ENCODE measurements at places on chromosomes 2 and 18.
A peak's percentile ranks its signal among the peaks of the same experiment; 100 is the strongest.

GRCh38 chr18:26568926-26569665 is 20.7 kb upstream of the KCTD1 start:
- DNase-seq = no peak

DNA sequence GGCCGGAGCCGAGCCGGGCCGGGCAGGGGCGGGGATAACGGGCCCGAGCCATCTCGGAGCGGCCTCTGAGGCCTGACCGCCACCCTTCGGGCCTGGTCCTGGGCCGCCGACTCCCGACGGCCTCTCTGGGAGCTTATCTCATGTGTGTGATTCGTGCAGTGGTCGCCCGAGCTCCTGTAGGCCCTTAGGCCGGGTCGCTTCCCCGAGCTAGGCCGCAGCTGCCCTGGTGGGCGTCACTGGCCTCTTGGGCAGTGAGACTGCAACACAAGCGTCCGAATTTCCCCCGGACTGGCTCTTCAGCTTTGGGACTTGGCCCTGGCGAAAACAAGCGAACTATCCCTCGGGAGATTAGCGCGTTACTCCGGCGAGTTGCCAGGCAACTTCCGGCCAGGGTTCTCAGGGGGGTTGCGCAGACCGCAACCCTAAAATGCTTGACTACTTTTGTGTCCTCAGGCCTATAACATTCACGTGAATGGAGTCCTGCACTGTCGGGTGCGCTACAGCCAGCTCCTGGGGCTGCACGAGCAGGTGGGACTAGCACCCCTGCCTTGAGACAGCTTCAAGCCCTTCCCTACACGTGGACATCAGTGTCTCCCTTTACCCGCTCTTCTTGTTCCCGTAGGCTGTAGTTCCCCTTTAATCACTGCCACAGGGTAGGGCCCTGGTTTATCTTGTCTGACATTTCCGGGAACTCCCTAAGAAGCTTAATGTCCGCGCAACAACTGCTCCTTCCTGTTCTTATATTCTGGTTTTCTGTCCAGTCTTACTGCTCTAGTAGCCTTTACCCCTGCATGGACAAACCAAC is 602 bp downstream of the SNX17 start:
- peak; percentile 74 for DNase-seq

- no peak for DNase-seq
These were observed 801.3 kb downstream of the ERBB4 start for GRCh38 chr2:211737282-211737681.

- DNase-seq = no peak
These were observed 757.6 kb downstream of the NR4A2 start for GRCh38 chr2:155574941-155575340.

DNA sequence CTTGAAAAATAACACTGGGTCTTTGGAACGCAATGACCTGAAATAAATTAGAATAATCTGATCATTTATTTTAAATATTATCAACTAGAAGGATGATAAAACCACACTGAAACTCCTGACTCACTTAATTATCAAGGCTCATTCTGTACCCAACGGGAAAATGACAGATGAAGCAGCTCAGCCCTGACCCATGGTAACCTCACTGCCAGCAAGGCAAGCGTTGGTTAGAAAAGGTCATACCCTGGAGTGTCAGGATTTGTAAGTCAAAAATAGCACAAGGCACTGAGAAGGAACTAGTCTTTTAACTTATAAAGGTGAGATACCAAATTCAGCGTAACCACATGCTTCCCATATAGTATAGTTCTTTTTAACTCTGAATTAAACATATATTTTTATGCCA is 277.5 kb downstream of the ETAA1 start:
- DNase-seq = no peak

- no peak for DNase-seq
These were observed 133.7 kb downstream of the FBXO15 start for GRCh38 chr18:74013955-74014354.

GRCh38 chr2:205975082-205975949 is 110.7 kb downstream of the INO80D start:
- DNase-seq = no peak

DNA sequence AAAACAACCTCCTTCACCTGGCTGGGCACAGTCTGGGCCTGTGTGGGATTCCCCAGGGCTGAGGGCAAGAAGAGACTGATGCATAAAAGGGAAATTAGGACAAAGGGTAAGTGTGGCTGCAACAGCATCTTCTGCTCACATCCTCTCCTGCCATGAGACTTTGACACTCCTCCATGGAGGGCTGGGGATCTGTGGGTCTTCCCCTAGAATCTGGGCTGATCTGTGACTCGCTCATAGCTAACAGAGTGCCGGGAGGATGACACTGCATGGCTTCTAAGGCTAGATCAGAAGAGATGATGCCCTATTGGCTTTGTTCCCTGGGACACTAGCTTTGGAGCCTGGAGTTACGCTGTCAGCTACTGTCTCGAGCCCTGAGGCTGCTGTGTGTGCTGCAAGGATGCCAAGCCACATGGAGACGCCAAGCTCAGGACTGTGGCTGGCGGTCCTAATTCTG is 24.3 kb downstream of the MOCOS start:
- DNase-seq = no peak

DNA sequence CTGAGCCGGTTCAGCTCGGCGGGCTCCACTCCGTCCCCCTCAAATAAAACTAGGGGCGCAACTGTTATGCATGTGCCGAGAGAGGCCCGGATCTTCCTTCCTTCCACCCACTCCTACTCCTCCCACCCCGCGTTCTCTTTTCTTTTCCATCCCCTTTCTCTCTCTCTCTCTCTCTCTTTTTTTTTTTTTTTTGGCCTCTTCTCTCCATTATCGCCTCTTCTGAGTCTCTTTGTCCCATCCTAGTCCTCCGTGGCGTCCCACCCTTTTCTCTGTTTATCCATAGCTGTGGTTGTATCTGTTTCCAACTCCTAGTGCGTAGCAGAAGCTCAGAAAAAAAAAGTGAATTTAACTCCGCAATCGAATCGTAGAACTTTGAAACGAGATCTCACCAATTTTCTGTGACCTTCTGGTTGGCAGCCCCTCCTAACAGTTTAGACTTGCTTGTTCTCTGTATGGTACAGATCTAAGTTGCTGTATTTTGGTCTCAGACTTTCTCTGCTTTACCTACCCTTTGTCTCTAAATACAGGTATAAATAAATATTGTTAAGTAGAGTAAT is 3.6 kb downstream of the RAX start:
- no peak for DNase-seq

- no peak for DNase-seq
These were observed 48.1 kb downstream of the NPAS2 start for GRCh38 chr2:100868083-100868482.

DNA sequence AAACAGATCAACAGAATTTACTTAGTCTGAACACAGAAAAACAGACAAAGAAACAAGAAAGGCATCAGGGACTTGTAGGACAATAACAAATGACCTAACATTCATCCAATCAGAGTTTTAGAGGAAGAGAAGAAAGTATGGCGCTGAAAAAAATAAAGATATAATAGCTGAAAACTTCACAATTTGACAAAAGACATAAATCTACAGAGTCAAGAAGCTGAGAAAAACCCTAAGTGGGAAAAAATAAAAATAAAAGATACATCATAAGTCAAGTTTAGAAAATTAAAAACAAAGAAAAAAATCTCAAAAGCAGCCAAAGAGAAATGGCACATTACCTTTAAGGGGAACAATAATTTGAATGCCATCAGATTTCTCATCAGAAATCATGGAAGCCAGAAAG is 7.7 kb downstream of the LDAH start:
- DNase-seq = no peak

GRCh38 chr2:36174920-36175319 is 180.7 kb upstream of the CRIM1 start:
- DNase-seq = no peak

- no peak for DNase-seq
These were observed 166.7 kb upstream of the DTNA start for GRCh38 chr18:34543356-34543755.

GRCh38 chr2:8976442-8977259 is 26.8 kb downstream of the MBOAT2 start:
- peak; percentile 85 for DNase-seq

GRCh38 chr18:25805939-25806338 is 284.5 kb downstream of the SS18 start:
- DNase-seq = no peak

- peak; percentile 79 for DNase-seq
These were observed 8.7 kb downstream of the CEP68 start for GRCh38 chr2:65064728-65065552.

GRCh38 chr2:149702571-149702970 is 115.0 kb upstream of the MMADHC start:
- no peak for DNase-seq

DNA sequence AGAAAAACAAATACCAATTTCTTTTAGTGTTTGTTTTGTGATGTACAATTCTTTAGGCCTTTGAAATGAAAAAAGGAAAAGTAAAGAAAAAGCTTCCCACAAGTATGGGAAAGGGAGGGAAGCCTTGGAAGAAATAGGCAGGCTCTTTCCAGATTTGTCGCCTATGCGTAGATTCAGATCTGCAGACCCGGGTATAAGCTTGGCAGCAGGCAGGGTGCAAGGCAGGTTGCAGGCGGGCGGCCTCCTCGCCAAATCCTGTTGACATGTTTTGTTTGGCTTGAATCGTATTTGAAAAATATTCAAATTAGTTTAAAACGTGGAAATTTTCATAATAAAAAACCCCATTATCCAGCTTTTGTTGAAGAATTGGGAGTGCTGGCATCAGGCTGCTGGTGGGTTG is 104.3 kb downstream of the ACOXL start:
- DNase-seq = no peak

DNA sequence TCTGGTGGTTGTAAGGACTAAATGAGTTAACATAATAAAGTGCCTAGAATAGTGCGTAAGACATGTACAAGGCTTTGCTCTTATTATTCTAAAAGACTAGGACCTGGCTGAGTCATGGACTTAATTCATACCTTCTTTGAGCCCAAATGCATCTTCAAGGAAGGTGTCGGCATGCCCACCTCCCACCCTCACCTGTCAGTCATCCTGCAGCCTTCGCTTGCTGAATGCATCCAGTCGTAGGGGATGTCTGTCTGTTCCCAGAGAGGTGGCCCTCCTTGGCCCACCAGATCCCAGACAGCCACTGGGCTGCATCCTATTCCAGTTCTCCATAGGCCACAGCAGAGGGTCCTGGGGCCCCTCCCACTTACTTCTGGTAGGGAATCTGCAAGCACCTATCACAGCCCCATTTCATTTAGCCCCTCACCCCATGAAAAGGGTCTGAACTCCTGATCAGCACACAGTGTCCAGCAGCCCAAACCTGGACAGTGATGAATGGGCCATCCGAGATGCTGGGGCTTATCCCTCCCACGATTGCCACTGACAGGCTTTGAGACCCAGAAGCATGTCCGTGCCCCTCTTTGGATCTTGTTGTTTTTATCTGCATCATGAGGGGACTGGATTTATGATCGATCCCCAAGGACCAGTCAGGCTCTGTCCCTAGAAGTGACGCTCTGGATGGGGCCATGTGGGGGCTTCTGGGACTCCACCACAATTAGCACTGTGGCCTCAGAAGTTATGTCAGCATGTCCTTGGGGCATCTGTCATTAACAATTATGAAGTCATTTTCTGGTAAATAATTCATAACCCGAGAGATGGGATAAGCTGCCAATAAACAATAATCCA is 101.1 kb downstream of the KLHL29 start:
- DNase-seq = no peak

DNA sequence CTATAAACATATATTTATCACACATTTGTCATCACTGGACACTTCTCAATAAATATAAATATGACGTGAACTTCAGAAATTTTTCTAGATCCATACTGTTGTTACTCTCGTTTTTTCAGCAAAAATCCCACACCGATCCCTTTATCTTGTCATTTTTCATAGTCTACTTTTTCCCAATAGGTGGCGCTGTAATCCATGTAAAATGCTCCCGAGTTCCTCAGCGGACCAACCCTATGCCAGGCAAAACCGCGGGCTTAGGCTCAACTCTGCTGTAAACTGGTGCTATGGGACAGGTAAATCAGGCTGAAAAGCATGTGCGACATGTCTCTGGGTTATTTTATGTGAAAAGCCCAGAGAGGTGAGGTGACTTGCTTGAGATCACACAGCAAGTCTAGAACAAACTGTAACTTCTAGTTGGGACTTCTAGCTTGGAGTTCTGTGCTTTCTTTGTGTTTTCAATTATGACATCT is 104.0 kb downstream of the COBLL1 start:
- peak; percentile 88 for DNase-seq

DNA sequence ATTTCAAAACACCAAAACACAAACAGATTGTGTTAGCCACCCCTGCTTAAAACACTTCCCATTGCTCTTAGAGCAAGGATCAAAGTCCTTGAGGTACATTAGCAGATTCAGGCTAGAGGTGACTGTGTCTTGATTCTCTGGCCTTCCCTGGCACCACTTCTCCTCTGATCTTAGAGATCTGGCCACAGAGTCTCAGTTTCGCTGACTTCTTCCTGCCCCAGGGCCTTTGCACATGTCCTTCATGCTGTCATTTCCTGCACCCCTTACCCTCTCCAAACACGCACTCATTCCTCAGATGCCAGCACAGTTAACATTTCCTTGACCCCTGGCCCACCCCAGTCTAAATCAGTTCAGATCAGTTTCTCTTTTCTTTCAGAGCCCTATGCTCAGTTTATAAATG is 16.9 kb downstream of the CXCR4 start:
- DNase-seq = no peak

- DNase-seq = no peak
These were observed 187.9 kb downstream of the NCK2 start for GRCh38 chr2:105932582-105932981.

GRCh38 chr2:203948733-203949132 is 12.2 kb downstream of the ICOS start:
- no peak for DNase-seq

DNA sequence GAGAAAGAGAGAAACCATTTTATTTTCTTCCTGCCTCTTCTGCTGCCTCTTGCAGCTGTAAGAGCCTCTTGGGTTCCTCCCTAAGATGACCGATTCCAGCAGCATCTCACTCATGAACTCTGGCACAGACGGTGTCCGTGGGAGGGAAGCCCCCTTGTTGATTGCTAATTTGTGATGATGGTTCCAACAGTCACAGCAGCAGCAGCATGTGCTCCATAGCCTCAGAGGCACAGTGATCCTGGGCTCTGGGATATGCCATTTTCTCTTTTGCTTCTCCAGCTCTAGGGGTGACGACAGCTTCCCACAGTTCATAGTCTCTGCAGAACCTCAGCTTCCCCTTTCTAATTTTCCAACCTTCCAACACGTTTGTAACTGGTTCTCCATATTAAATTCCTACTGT is 324.2 kb upstream of the HS6ST1 start:
- DNase-seq = no peak

- DNase-seq = no peak
These were observed 903 bp upstream of the EVX2 start for GRCh38 chr2:176084611-176085119.

GRCh38 chr2:168116448-168116847 is 130.9 kb downstream of the STK39 start:
- no peak for DNase-seq

- no peak for DNase-seq
These were observed 150.2 kb upstream of the DOK6 start for GRCh38 chr18:69250305-69251151.

GRCh38 chr2:200509235-200509611 is 645 bp downstream of the KCTD18 start:
- peak; percentile 59 for DNase-seq

Measured in erythroblast (primary cell).